ENCODE measurements at places on chromosomes 11 and 22. TPM values are rescaled to one million over a fixed set of nuclear protein-coding genes. Genes with fewer than 3 reads are reported as not detected.
A peak's percentile ranks its signal among the peaks of the same experiment; 100 is the strongest.

DNA sequence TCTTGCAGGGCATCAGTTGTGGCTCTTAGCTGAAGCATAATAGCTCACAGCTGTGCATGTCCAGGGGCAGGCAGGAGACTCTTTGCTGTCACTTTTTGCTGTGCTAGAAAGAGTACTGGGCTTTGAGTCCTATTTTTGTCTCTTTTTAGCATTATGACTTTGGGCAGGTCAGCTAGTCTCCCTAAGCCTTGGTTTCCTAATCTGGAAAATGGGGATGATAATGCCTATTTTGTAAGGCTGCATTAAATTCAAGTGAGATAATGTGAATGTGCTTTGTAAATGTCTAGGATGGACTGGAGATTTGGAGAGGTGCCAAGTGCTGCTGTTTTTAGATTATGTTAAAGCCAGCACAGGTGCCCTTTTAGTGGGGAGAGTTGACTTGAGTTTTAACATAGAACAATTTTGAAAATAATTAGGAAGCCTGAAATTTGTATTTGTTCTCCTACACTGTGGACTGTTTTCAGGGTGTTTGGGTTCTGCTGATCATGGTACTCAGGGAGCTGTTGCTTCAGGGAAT is 19.1 kb downstream of the CABIN1 start:
- no peaks in the 10 kb centered on the region for H3K27me3 ChIP-seq
- no peak overlapping the region for H3K4me3 ChIP-seq
- peaks cover 29% of the 10 kb centered on the region for H3K36me3 ChIP-seq
- no peak for DNase-seq

DNA sequence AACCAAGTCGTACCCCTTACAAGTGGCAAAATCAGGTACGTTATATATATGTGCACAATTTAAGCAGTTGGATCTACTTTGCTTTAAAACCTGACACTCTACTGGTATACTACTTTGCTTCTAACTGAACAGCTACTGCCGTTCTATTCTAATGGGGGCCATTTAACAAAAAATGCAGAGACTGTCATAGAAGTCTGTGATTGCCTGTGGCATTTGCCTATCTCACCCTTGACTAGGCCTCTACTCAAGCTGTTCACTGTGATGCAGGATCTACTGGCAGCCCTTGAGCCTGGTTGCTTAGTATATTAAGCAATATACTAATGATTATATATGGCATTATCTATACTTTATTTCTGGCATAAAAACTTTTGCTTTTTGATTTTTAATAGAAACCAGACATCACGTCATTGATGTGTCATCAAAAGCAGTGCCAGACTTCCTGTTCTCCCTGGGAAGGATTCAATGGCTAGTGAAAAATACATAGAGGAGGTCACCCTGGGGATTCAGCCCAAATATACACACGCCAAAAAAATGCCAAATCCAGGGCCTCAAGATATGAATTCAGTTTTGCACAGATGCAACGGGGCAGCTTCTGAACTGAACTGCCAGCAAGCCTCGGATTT is 40.0 kb upstream of the FIBIN start:
- H3K36me3 ChIP-seq, result no peaks in the 10 kb centered on the region
- H3K4me1 ChIP-seq, result no peaks in the 10 kb centered on the region
- no peaks in the 10 kb centered on the region for H3K27me3 ChIP-seq

DNA sequence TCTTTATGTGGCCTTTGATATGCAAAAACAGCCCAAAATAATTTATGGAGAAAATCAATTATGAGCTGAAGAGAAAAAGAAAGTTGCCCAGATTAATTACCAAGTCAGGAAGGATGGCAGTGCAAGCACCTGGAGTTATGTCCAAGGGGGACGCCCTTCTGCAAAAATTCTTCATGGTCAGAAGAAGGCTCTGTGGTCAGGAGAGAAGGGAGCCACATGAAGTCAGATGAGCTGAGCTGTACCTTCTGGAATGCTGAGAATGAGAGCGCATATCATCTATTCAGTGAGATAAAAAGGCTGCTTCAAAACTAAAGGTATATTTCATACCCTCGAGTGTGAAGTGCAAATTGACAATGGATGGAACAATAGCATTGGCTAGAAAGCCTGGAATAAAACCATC is 607.4 kb downstream of the NTM start:
- no peak overlapping the region for H3K4me3 ChIP-seq
- H3K36me3 ChIP-seq, result no peaks in the 10 kb centered on the region
- no peak for DNase-seq
- peaks cover 1% of the 10 kb centered on the region for H3K27me3 ChIP-seq
- H3K27ac ChIP-seq, result no peak overlapping the region
- no peaks in the 10 kb centered on the region for H3K4me1 ChIP-seq

DNA sequence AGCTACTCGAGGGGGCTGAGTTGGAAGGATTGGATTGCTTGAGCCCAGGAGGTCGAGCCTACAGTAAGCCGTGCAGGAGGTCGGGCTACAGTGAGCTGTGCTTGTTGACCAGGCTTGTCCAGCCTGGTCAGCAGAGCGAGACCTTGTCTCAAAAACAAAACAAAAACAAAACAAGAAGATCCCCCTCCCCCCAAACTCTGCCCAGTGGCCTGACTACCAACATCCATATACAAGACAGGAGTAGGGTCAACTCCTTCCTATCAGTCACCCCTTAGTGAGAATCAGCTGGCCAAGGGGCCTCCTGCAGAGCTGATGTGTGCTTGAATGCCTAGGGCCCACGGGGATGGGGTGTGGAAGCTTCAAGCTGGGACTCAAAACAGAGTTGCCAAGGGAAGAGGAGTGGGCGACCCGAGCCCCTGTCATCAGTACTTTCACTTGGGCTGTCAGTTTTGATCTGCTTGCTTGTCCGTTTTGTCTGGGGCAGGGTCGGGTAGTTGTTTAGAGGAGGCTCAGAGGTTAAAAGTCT is 942 bp upstream of the TSPAN18 start:
- peaks cover 35% of the 10 kb centered on the region for H3K4me1 ChIP-seq
- H3K4me3 ChIP-seq, result peak overlapping the region; percentile 71
- DNase-seq, result no peak
- H3K27me3 ChIP-seq, result peaks cover 24% of the 10 kb centered on the region

DNA sequence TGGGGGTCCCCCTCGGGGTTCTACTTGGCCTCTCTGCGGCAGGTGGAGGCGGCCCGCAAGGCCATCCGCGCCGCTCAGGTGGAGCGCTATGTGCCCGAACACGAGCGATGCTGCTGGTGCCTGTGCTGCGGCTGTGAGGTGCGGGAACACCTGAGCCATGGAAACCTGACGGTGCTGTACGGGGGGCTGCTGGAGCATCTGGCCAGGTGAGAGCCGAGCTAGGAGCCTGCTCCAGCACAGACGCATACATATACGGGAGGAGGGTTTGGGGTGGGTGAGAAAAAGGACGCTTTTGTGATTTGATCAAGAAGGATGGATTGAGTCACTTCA is 415 bp downstream of the CENATAC start:
- H3K36me3 ChIP-seq, result peaks cover 52% of the 10 kb centered on the region
- H3K27me3 ChIP-seq, result no peaks in the 10 kb centered on the region
- H3K4me1 ChIP-seq, result peaks cover 31% of the 10 kb centered on the region
- H3K4me3 ChIP-seq, result peak overlapping the region; percentile 97

DNA sequence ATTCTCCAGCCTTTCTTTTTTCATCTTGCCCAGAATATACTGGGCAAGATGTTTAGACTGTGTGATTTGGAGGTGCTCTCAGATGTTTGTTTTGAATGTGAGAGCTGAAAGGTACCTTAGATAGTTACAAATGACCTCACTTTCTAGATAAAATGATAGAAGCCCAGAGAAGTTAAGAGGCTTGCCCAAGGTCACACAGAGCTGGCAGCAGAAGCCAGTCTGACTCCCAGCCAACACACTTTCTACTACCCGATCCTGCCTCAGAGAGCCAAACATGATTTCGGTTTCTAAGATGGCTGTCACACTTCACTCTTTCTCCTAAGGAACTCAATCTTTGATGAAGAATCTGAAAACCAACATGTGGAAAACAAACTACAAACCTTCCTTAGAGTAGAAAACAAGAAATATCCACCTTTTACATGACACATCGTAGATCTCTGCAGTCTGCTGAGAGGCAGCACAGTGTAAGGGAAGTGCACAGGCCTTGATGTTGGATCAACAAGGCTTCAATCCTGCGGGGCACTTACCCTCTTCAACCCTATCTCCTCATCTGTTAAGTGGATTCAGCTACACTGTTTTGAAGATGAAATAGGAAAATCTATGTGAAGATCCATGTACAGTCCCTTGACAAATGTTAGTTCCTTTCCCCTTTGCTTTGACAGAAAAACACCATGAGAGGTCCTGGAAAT is 58.6 kb downstream of the SYTL2 start:
- peak; percentile 42 for DNase-seq
- H3K27me3 ChIP-seq, result no peaks in the 10 kb centered on the region
- H3K36me3 ChIP-seq, result peaks cover 11% of the 10 kb centered on the region
- peaks cover 90% of the 10 kb centered on the region for H3K4me1 ChIP-seq
- H3K4me3 ChIP-seq, result peak overlapping the region; percentile 66

DNA sequence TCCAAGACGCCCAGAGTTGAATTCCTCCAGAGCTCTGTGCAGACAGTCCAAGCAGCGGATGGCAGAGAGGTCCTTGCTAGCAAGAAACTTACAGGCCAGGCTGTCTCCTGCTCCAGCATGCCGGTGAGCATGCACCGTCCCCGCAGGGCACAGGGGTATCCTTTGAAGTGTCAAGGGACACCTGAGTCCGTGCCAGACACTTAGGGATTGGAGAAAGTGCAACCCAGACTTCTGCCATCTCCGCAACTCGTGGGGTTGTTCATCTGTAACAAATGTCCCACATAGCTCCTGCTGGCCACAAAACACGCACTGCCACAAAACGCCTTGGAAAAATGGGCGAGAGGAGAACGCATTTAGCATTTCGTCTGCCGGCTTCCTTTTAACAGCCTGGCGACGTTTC is 13.3 kb downstream of the TSPO start:
- no peak overlapping the region for H3K4me3 ChIP-seq
- no peak for DNase-seq
- no peaks in the 10 kb centered on the region for H3K36me3 ChIP-seq
- H3K27me3 ChIP-seq, result no peaks in the 10 kb centered on the region

DNA sequence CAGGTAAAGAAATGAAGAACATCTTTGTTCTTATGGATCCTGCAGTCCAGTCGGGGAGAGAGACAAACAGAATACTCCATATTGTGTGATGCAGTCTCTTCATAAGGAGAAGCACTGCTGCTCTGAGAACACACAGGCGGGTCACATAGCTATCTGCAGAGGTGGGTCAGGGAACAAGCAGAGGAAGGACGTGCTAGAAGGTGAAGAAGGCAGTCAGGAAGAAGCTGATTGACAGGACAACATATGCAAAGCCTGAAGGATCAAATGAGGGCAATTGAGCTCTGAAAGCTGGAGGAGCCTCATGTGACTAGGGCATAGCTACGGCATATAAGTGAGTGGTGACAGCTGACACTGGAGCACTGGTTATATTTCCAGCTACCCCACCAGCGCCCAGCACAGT is 122.5 kb downstream of the OPCML start:
- H3K27me3 ChIP-seq, result peaks cover 2% of the 10 kb centered on the region
- no peak for DNase-seq
- H3K4me1 ChIP-seq, result no peaks in the 10 kb centered on the region
- H3K27ac ChIP-seq, result no peak overlapping the region

GRCh38 chr11:16923987-16924386 is 90.2 kb downstream of the PLEKHA7 start:
- peak overlapping the region; percentile 71 for H3K4me3 ChIP-seq
- no peak overlapping the region for H3K27ac ChIP-seq
- no peaks in the 10 kb centered on the region for H3K36me3 ChIP-seq
- DNase-seq, result no peak

DNA sequence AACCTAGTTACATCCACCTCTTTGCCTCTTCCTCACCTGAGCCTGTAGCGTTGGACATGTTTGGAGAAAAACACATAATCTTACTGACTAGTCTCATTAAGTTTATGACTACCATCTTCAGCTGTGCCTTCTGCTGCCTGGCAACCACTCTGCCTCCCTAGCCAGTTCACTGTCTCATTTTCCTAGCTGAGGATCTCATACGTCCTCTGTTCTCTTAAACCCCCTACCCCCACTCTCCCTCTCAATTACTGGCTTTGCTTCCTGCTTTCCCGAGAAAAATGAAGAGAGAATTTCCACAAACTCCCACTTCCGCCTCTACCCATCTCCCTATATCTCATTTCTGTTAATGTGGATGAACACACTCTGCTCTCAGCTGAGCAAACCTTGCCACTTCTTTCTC is 239.3 kb upstream of the POU2AF2 start:
- DNase-seq, result no peak
- H3K27me3 ChIP-seq, result peaks cover 4% of the 10 kb centered on the region
- H3K4me1 ChIP-seq, result no peaks in the 10 kb centered on the region
- H3K27ac ChIP-seq, result no peak overlapping the region
- no peaks in the 10 kb centered on the region for H3K36me3 ChIP-seq

DNA sequence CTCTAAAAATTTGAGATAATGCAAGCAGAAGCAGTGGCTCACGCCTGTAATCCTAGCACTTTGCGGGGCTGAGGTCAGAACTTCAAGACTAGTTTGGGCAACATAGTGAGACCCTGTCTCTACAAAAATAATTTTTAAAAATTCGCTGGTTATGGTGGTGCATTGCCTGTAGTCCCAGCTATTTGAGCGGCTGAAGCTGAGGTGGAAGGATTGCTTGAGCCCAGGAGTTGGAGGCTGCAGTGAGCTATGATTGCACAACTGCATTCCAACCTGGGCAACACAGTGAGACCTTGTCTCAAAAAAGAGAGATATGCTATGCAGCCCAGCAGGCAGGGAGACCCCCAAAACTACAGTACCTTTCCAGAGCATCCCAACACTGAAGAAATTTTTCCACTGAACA is 2.3 kb downstream of the CTSC start:
- H3K27ac ChIP-seq, result peak overlapping the region; percentile 63
- peaks cover 49% of the 10 kb centered on the region for H3K36me3 ChIP-seq
- H3K4me3 ChIP-seq, result peak overlapping the region; percentile 86
- peaks cover 62% of the 10 kb centered on the region for H3K4me1 ChIP-seq
- DNase-seq, result peak; percentile 4
- no peaks in the 10 kb centered on the region for H3K27me3 ChIP-seq

GRCh38 chr11:73154178-73154577 is 12.1 kb upstream of the FCHSD2 start:
- H3K4me3 ChIP-seq, result peak overlapping the region; percentile 18
- no peaks in the 10 kb centered on the region for H3K27me3 ChIP-seq

GRCh38 chr22:39746600-39747262 is 146.8 kb downstream of the ENTHD1 start:
- peak; percentile 44 for DNase-seq
- H3K36me3 ChIP-seq, result no peaks in the 10 kb centered on the region
- H3K27ac ChIP-seq, result no peak overlapping the region
- no peaks in the 10 kb centered on the region for H3K27me3 ChIP-seq

- H3K36me3 ChIP-seq, result no peaks in the 10 kb centered on the region
- H3K4me1 ChIP-seq, result peaks cover 2% of the 10 kb centered on the region
- no peak overlapping the region for H3K27ac ChIP-seq
- no peaks in the 10 kb centered on the region for H3K27me3 ChIP-seq
- no peak overlapping the region for H3K4me3 ChIP-seq
- DNase-seq, result peak; percentile 31
Measured at GRCh38 chr22:31393893-31394292, 5.5 kb upstream of the DRG1 start.

GRCh38 chr11:2655834-2656622 is 43.8 kb downstream of the KCNQ1OT1 start:
- no peaks in the 10 kb centered on the region for H3K27me3 ChIP-seq
- peaks cover 17% of the 10 kb centered on the region for H3K36me3 ChIP-seq
- DNase-seq, result peak; percentile 15
- H3K4me1 ChIP-seq, result peaks cover 3% of the 10 kb centered on the region
- no peak overlapping the region for H3K4me3 ChIP-seq
- H3K27ac ChIP-seq, result no peak overlapping the region

Gene NXPE4
- total RNA-seq, result not detected

Gene NPAT
- total RNA-seq, result 37.1 TPM

Gene OR51B4
- not detected for total RNA-seq

Gene MRGPRX3
- total RNA-seq, result not detected

Gene GLYAT
- not detected for total RNA-seq

Gene SCN3B
- not detected for total RNA-seq

Gene ENTHD1
- 0.34 TPM for total RNA-seq

Gene C11orf21
- total RNA-seq, result 2.2 TPM

Gene MYO7A
- 0.14 TPM for total RNA-seq

Gene BCO2
- total RNA-seq, result 0.97 TPM

Gene SLC22A9
- total RNA-seq, result not detected

Gene SMC1B
- total RNA-seq, result 1.8 TPM

Gene UCP3
- total RNA-seq, result 2.2 TPM
